Endodermal cell (in vitro differentiated cells): ENCODE measurements at places on chromosomes 1 and 21. TPM values are rescaled to one million over a fixed set of nuclear protein-coding genes. Genes with fewer than 3 reads are reported as not detected.

Gene CFAP107
- total RNA-seq = not detected in 3 replicates

Gene PTBP2
- 46.0 to 49.6 TPM (median 47.7 TPM) in 3 replicates for total RNA-seq

Gene CD5L
- not detected in 2 replicates for total RNA-seq

Gene PPCS
- 38.7 and 43.7 TPM in 2 replicates for total RNA-seq

Gene CELSR2
- 16.9 to 20.3 TPM (median 20.2 TPM) in 3 replicates for total RNA-seq

Gene IGSF21
- 1.3 and 1.8 TPM in 2 replicates for total RNA-seq

Gene MR1
- total RNA-seq = 0.35 to 0.53 TPM (median 0.45 TPM) in 3 replicates

GRCh38 chr1:92877792-92878191 is 46.0 kb downstream of the RPL5 start:
- H3K27ac ChIP-seq = no peak overlapping the region
- H3K4me3 ChIP-seq = no peak overlapping the region
- no peak for DNase-seq
- no peaks in the 10 kb centered on the region for H3K4me1 ChIP-seq
- no peaks in the 10 kb centered on the region for H3K36me3 ChIP-seq
- H3K27me3 ChIP-seq = no peaks in the 10 kb centered on the region

- peak overlapping the region; percentile 47 for H3K4me3 ChIP-seq
- peaks cover 70% of the 10 kb centered on the region for H3K36me3 ChIP-seq
- H3K27me3 ChIP-seq = no peaks in the 10 kb centered on the region
- DNase-seq = no peak
Measured at GRCh38 chr1:40462956-40463590, 12.8 kb downstream of the ZFP69B start.

DNA sequence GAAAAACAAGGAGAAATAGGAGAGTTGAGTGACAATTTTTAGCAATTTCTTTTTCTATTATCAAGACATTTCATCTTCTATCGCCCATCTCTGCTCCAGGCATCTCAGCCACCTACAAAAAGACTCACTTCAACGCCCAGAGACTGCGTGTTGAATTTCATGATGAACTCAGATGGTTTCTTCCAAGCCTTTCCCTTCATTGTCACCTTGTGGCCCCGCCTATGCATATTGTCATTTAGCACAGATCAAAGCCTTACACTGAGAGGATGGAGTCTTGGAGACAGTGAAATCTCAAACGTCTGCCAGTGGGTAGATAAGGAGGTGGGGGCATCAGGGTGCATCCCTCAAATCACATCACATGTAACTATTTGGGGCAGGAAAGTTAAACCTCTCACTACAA is 319.4 kb downstream of the SIPA1L2 start:
- no peak overlapping the region for H3K27ac ChIP-seq
- no peaks in the 10 kb centered on the region for H3K4me1 ChIP-seq
- no peaks in the 10 kb centered on the region for H3K27me3 ChIP-seq
- no peak overlapping the region for H3K4me3 ChIP-seq

DNA sequence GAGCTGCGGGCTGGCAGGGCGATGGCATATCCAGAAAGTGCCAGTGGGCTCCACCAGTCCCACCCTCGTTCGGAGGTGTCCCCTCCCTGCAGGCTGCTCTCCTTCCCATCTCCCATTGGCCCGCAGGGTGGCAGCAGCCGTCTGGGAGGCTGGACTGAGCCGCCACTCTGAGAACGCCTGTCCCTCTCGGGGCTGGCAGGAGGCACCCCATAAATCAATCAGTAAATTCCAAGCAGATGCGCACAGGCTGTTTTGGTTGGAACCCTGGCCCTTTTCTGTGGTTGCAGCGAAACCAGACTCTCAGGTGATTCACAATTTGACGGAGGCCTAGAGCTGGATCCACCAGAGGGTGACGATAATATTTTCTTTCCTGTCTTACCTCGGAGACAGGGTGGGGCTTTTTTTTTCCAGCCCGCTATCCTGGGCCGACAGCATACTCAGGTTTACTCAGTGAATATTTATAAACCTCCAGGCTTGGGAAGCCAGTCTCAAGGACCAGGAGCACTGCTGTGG is 99.7 kb downstream of the GLIS1 start:
- peak; percentile 49 for DNase-seq
- H3K27ac ChIP-seq = no peak overlapping the region
- no peak overlapping the region for H3K4me3 ChIP-seq
- no peaks in the 10 kb centered on the region for H3K27me3 ChIP-seq
- no peaks in the 10 kb centered on the region for H3K36me3 ChIP-seq
- H3K4me1 ChIP-seq = no peaks in the 10 kb centered on the region

DNA sequence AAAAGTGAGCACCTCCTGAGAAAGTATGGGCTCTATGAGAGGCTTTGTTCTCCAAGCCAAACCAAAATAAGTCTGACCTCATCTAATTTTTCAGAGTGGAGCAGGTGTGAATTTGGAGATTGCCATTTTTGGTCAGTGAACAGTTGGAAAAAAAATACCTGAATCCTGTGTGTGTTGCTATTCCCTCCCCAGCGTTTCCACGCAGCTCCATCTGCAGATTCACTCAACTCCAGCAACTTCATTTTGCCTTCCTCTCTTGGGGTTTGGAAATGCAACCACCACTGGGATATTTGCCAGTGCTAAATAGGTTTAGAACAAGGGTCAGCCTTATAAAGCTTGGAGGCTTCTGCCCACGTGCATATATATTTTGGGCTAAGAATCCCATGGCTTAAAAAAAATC is 11.2 kb downstream of the CASQ2 start:
- H3K27me3 ChIP-seq = no peaks in the 10 kb centered on the region
- H3K4me3 ChIP-seq = no peak overlapping the region
- H3K4me1 ChIP-seq = no peaks in the 10 kb centered on the region
- H3K27ac ChIP-seq = no peak overlapping the region

- H3K4me3 ChIP-seq = no peak overlapping the region
- H3K4me1 ChIP-seq = no peaks in the 10 kb centered on the region
- H3K36me3 ChIP-seq = no peaks in the 10 kb centered on the region
- no peak overlapping the region for H3K27ac ChIP-seq
- no peak for DNase-seq
Measured at GRCh38 chr1:78437941-78438340, 52.8 kb upstream of the PTGFR start.

DNA sequence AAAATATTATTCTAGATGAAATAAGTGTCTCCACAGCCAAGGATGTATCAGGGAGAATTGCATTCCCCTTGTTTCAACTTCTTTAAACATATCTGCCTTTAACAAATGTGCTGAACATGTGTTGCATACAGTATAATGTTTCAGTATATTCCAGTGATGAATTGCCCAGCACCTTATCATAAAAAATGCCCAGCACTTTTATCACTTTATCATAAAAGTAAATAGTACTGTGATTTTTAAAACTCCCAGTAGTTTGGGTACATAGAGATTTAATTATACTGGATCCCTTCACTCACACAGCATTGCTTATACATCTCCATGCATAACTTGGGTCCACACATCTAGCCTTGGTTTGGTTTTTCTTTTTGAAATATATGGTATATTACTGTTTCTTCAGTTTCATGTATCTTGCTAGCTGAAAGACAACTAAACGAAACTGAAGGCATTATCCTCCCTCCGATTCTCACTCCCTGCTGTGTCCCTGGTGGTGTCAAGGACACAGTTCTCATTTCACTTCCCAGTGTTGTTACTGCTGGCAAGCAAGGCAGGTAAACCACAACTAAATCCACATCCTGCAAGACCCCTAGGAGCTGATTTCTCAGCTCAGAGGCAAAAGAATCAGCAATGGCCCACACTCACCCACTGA is 118.2 kb upstream of the SLC44A3 start:
- H3K4me3 ChIP-seq = no peak overlapping the region
- peak; percentile 55 for DNase-seq
- peaks cover 14% of the 10 kb centered on the region for H3K4me1 ChIP-seq
- no peaks in the 10 kb centered on the region for H3K36me3 ChIP-seq
- H3K27me3 ChIP-seq = no peaks in the 10 kb centered on the region
- no peak overlapping the region for H3K27ac ChIP-seq

DNA sequence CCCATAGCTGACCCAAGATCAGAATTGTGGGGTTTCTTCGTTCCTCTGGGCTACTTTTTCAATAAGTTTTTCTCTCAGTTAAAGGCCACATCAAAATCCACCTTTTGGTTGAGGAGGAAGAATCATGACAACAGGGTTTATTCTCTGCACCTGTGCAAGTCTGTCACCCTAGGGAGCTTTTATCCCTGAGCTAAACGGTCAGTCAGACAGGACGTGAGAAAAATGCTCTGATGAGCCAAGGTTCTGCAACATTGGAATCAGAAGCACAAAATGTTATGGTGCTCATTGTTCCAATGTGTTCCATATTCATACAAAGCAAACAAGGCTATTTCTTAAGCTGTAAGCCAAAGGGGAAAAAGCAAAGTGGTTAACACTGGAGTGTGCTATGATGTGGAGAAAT is 7.4 kb upstream of the ERICH3 start:
- H3K36me3 ChIP-seq = no peaks in the 10 kb centered on the region
- H3K27ac ChIP-seq = no peak overlapping the region
- no peaks in the 10 kb centered on the region for H3K27me3 ChIP-seq
- H3K4me3 ChIP-seq = no peak overlapping the region
- DNase-seq = no peak

DNA sequence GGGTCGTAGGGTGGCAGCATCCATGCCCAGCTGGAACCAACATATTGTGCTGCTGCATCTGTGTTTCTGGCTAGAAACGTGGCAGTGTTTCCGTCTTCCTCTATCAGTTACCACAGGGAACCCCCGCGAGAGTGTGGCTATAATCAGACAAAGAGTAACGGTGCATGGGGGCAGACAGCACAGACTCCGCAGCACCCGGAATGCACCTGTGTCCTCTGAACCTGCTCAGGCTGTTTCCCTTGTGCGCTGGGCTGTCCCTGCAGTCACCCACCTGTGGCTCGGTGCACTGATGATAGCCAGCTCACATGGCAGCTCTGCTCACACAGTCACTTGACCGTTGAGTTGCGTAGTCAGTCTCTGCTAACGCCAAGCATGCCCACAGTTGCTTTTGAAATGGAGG is 11.4 kb upstream of the PCBP3 start:
- H3K27ac ChIP-seq = no peak overlapping the region
- DNase-seq = no peak
- H3K4me3 ChIP-seq = no peak overlapping the region

GRCh38 chr1:210618369-210618768 is 289.7 kb downstream of the HHAT start:
- no peak overlapping the region for H3K27ac ChIP-seq
- no peaks in the 10 kb centered on the region for H3K27me3 ChIP-seq
- no peaks in the 10 kb centered on the region for H3K36me3 ChIP-seq
- no peaks in the 10 kb centered on the region for H3K4me1 ChIP-seq
- no peak for DNase-seq
